ENCODE measurements at places on chromosomes 5 and 9.

- DNase-seq: no peak
Observed at GRCh38 chr5:71576241-71576640, 10.9 kb upstream of the MCCC2 start.

GRCh38 chr5:1435369-1435768, 9.9 kb downstream of the SLC6A3 start:
- DNase-seq: no peak

DNA sequence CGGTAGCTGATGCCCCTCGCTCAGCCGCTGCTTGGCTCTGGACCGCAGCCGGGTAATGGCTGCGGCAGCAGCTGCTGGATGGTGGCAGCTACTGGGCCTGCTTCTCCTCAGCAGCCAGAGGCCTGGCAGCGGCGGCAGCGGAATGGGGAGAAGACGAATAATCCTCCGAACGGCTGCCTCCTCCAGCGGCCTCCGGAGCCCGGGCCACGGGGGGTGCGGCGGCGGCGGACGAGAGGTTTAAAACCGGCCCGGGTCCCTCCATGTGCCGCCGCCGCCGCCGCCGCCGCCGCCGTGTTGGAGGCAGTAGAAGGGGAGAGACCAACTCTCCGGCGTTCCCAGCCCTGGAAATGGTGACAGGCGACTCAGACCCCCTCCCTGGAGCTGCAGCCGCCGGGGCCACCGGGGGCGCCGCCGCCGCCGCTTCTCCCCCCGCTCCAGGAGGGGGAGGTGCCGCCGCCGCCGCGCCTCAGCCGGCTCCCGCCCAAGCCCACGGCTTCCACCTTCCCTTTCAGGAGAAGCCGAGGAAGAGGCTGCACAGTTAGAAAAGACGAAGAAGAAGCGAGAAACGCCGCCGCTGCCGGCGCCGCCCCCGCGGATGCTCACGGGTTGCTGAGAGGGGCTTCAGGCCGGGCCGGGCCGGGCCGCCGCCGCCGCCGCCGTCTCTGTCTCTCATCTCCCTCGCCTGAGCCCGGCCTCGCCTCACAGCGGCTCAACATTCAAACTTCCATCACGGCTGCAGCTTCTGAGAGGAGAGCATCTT, 118.4 kb upstream of the PRSS3 start:
- no peak for DNase-seq

DNA sequence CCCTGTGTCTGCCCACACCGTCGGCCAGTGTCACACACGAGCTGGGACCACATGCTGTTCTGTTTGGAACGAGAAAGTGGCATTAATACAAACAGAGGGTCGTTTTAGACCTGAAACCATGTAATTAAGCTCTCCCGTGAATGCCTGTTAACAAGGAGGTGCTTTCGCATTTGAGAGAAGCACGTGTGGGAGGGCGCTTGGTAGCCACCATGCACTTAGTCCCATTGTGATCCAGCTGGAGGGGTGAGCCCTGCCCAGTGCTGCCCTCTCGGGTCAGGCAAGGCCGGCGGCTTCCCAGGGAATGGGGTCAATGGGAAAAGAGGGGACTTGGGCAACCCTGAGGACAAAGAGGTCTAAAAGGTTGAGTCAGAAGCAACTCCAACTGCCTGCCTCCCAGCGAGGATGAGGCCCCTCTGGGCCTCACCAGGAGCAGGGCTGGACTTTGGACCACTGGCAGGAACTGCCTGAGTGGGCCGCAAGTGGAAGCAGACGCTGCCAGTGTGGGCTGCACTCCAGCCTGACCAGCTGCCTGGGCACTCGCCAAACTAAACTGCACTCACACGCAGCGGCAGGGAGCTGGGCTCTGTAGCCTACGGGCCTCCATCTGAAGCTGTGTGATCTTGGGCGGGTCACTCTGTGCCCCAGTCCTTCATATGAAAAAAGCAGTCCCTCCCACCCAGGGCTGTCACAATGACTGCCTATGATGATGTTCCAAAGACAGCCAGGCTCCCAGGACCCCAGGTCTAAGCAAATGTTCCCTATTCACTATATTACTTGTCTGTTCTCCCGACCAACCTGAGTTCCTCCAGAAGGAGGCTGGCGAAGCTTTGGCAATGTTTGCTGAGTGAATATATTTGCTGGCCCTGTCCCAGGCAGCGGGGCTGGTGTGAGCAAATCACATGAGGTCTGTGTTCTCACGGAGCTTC, 195.7 kb downstream of the CDK5RAP2 start:
- DNase-seq: no peak

DNA sequence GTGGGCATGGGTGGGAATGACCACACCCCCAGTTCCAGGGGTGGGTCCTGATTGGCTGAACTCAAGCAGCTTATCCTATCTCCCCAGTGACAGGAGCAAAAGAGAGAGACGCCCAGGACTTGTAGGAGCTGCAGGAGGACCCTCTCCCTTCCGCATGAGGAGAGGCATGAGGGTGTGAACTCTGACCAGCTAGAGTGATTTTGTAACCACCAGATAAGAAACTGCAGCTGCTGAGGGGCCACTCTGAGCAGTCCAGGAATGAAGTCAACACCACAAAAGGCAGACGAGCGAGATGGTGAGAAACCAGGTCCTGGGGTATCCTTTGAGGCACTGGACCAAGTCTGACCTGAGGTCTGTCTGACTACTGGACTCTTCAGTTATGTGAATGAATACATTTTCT, 521.9 kb downstream of the BNC2 start:
- DNase-seq: no peak

DNA sequence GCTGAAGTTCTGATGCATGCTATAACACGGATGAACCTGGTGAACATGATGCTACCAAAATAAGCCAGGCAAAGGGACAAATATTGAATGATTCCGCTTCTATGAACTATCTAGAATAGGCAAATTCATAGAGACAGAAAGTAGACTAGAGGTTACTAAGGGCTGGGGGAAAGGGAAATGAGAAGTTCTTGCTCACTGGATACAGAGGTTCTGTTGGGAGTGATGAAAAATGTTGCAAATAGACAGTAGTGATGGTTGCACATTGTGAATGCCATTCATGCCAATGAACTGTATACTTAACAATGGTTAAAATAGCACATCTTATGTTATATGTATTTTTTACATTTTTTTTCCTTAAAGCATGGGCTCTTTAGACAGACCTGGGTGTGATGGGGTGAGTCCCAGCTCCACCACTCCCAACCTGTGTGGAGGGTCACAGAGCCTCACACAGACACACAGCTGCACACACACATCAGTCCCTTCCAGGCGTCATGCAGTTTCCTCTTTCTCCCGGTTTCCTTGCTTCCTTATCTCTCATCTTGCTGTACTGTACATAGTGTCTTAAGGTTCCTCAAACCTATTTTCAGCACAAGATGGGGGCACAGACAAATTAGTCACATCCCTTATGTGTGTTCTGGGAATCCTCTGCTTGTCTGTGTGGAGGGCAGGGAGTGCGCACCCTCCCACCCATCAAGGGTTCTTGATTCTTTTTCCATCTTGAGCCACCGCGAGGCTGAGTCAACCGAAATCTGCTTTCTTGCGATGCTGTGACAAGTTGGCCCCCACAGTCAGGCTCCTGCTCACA, 192.9 kb downstream of the CRB2 start:
- DNase-seq: no peak

GRCh38 chr5:1285883-1286291, 9.0 kb downstream of the TERT start:
- DNase-seq: no peak

GRCh38 chr5:144469106-144469505, 298.4 kb downstream of the KCTD16 start:
- DNase-seq: no peak

GRCh38 chr5:133370036-133370831, 242.1 kb downstream of the FSTL4 start:
- no peak for DNase-seq

GRCh38 chr9:9730174-9730573, 882.6 kb downstream of the PTPRD start:
- DNase-seq: no peak

DNA sequence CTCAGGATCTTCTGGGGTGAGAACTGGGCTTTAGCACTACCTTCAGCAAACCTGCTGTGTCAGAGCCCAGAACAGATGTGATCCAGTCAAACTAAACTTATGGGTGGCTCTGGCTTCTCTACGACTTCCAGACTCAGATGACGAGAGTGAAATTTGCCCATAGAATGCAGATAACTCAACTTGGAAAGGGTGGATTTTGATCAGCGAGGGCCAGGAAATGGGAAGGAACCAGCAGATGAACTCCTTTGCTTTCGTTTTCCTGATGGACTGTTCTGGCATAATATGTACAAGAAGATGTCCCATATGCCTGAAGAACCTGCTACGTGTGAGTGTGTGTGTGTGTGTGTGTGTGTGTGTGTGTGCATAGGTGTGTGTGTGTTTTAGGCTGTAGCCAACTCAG, 132.0 kb upstream of the MOCS2 start:
- DNase-seq: no peak

DNA sequence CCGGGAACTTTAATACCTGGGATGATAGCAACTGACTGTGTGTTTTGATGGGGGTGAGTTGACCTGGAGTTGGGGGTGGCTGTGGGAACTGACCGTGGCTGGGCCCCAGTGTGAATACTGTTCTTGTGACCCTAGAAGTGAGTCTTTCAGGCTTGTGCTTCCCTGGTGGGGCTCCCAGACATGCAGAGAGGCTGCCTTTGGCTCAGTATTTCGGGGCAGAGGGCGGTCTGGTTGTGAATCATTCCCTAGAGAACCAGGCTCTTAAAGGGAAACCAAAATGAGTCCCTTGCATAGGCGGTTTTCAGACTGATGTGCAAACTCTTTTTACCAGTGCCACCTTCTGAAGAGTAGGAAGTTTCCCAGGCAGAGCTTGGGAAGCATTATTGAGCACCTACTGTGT, 132.1 kb downstream of the MACROH2A1 start:
- no peak for DNase-seq

- DNase-seq: no peak
Observed at GRCh38 chr5:54775645-54776044, 209.7 kb downstream of the ESM1 start.

DNA sequence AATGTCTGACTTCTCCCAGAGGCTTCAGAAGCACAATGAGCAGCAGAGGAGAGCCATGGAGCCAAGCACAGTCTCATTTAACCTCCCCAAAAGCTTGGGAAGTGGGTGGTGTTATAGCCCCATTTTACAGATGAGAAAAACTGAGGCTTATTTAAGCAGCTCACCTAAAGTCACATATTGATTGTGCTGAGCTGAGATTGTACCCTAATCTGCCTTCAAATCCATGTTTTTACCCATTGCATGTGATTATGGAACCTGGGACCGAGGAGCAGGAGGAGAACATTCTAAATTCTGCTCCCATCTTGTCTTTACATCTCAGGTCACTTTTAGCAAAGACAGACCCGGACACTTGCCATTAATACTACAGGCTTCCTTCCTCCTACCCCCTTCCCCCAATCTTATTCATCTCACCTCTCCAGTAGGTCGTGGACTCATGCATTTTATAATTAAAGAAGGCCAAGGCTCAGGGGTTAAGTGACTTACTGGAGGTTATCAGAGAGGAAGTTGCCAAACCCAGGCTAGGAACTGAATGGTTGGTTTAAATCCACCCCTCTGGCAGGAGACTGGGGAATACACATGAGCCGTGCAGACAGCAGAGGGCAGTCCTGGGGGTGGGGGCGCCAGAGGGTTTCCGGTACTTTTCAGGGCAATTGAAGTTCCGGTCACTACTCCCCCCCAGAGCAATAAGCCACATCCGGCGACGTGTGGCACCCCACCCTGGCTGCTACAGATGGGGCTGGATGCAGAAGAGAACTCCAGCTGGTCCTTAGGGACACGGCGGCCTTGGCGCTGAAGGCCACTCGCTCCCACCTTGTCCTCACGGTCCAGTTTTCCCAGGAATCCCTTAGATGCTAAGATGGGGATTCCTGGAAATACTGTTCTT, 51.0 kb upstream of the IL17B start:
- no peak for DNase-seq

GRCh38 chr9:88187631-88188030, 49.4 kb upstream of the SPATA31C2 start:
- DNase-seq: peak; percentile 37

- DNase-seq: no peak
Observed at GRCh38 chr5:572398-573019, 39.6 kb upstream of the CEP72 start.

DNA sequence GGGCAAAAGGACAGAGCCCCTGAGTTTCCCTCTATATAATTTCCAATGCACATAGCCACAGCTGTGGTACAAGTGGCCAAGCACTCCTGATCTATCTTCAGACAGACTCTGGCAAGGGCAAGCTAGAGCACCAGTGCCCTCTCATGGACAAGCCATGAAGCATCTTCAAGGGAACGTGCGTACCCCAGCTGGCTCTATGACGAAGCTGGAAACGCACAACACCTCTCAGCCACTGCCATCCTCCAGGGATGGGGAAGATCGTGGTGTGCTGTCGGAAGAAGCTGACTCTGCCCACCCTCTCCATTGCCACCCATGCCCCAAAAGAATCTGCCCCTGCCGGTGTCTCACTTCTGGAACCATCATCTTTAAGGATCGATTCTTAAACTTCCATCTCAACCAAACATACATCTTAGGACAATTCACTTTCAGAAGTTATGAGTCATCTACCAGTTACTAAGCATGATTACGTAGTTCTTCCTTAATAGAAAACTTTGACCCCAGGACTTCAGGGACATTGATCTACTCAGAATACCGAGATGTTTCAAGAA, 482.9 kb downstream of the AGTPBP1 start:
- peak; percentile 19 for DNase-seq

DNA sequence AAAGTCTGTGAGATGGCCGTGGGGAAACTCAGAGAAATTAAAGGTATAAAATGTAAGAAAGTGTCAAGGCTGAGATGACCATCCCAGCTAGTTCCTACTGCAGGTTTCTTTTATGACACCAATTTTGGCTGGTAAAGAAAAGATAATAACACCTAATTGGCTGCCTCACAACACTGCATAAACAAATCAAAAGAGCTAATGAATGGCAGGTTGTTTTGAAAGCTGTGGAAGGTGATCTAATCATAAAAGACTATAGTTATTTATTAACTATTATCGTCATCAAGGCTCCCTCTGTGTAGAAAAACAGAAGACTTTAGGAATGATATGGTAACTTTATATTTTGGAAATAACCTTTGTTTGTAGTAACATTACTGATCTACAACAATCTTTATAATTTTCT, 3.5 kb upstream of the SPINK5 start:
- no peak for DNase-seq

- DNase-seq: no peak
Observed at GRCh38 chr9:18472841-18473251, 1.1 kb upstream of the ADAMTSL1 start.

GRCh38 chr9:86222667-86223066, 36.8 kb downstream of the C9orf153 start:
- DNase-seq: no peak

- no peak for DNase-seq
Observed at GRCh38 chr9:88741335-88741734, 206.4 kb downstream of the NXNL2 start.

GRCh38 chr5:136776022-136776927, 410.9 kb upstream of the TRPC7 start:
- DNase-seq: peak; percentile 54

Data from AG04449 (cell line).